ENCODE measurements at places on chromosomes 16 and 17.

- DNase-seq, result no peak
Measured at GRCh38 chr16:66457888-66458287, 30.8 kb downstream of the BEAN1 start.

- DNase-seq, result no peak
Measured at GRCh38 chr17:62696256-62696655, 68.8 kb downstream of the MRC2 start.

- DNase-seq, result no peak
Measured at GRCh38 chr16:2092256-2092620, 43.5 kb downstream of the PKD1 start.

DNA sequence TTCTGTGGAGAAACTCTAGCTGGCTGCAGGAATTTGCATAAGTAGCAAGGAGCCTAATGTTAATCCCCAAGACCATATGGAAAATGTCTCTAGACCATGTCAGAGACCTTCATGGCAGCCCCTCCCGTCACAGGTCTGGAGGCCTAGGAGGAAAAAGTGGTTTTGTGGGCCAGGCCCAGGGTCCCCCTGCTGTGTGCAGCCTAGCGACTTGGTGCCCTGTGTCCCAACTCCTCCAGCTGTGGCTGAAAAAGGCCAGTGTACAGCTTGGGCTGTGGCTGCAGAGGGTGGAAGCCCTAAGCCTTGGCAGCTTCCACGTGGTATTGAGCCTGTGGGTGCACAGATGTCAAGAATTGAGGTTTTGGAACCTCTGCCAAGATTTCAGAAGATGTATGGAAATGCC, 306.9 kb upstream of the CA10 start:
- DNase-seq, result no peak

- DNase-seq, result no peak
Measured at GRCh38 chr16:82935766-82936165, 309.0 kb downstream of the CDH13 start.

DNA sequence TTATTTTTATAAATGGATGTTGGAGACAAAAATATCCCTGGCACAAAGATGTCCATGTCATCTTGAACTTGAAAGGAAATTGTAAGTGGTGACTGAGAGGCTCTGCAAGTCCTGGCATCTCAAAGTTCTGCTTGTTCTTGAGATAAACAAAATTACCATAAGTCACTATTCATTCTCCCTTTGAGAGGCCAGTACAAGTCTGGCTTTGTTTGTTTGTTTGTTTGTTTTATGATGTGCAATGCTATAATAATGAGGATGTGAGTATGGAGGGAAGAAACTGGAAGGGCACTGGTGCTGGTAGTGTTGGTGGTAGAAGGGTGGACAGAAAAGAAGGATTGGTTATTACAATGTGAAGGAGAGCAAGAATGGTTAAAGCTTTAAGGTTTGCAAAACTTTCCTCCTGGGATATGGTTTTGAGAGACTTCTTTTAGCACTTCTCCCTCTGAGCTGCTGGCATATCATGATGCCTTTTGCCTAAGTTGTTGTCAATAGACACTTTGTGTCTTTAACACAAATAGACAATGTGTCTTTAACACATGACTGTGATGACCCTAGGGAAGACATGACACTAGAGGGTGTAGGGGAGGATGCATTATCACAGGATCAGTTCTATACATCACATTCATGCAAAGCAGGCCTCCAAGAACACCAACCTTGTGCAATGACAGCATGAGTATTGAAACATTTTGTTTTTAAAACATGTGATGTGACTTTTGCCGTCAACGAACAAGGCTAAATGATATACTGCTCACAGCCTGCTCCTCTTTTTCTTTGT, 880.5 kb upstream of the GOT2 start:
- no peak for DNase-seq

DNA sequence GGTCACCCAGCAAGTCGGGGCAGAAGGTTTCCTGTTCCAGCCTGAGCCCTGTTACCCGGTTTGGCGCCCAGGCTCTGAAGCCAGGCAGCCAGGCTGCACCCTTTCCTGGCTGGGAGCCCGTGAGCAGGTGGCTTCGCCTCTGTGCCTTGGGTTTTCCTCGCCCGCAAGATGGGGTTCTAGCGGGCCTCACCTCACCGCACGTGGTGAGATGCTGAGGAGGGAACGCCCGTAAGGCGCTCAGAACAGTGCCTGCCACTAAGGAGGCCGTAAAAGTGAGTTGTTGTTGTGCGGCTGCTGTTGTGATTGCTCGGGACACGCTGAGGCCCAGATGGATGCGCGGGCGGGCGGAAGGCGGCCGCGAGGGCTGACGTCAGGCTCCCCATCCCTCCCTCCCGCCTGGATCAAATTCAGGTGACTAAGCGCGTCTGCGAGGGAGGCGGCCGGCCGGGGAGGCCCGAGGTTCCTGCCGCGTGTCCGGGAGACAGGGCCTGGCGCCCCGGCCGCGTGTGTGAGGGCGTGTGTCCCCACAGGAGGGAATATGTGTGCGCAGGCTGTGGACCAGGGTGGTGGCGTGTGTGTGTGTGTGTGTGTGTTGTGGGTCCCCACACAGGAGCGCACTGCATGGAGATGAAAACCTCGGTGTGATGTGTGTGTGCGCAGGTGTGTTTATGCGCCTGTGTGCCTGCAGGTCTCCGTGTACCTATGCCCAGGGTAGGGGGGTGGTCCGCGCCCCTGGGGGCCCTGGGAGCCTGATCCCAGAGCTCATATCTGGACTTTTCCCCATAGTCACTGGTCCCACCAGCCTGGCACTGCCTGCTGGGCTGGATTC, 4.3 kb downstream of the CAMKK1 start:
- DNase-seq, result no peak

DNA sequence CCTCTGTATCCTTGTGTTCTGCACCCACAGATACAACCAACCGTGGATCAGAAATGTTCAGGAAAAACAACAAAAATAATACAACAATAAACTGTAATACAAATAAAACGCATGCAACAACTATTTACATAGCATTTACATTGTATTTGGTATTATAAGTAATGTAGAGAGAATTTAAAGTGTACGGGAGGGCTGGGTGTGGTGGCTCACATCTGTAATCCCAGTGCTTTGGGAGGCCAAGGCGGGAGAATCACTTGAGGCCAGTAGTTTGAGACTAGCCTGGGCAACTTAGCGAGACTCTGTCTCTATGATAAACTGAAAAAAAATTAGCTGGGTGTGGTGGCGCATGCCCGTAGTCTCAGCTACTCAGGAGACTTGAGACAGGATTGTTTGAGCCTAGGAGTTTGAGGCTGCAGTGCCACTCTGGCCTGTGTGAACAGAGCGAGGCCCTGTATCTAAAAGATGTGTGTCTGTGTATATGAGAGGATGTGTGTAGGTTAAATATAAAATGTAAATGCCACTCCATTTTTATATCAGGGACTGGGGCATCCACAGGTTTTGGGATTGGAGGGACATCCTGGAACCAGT, 13.3 kb downstream of the SEC14L1 start:
- DNase-seq, result no peak

DNA sequence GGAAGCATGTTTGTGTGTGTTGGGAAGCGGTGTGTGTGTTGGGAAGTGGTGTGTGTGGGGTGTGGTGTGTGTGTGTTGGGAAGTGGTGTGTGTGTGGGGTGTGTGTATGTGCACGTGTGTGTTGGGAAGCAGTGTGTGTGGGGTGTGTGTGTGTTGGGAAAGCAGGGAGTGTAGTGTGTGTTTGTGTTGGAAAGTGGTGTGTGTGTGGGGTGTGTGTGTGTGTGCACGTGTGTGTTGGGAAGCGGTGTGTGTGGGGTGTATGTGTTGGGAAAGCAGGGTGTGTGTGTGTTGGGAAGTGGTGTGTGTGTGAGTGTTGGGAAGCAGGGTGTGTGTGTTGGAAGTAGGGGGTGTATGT, 785 bp upstream of the NOD2 start:
- no peak for DNase-seq

GRCh38 chr17:15944759-15945526, at the start of gene ADORA2B:
ADORA2B (plus strand) TSS chr17:15945130; CDS start chr17:15945249, 119 bp downstream.
- DNase-seq, result peak; percentile 87

DNA sequence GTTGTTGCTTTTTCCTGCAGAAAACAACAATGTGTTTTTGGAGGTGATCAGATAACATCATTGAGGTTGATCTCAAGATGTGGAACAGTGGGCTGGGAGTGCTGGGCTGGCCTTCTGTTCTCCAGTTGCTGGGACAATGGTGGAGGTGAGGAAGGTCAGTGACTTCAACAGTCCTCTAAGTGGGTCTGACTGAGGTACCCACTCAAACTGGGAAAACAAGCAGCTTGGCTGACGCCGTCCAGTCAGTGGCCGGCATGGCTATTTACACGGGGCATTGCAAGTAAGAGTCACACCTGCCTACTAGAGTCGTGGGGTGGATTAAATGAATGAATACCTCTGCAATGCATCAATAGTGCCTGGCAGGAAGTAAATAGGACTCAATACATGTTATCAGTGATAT, 386.7 kb upstream of the ZFHX3 start:
- no peak for DNase-seq

DNA sequence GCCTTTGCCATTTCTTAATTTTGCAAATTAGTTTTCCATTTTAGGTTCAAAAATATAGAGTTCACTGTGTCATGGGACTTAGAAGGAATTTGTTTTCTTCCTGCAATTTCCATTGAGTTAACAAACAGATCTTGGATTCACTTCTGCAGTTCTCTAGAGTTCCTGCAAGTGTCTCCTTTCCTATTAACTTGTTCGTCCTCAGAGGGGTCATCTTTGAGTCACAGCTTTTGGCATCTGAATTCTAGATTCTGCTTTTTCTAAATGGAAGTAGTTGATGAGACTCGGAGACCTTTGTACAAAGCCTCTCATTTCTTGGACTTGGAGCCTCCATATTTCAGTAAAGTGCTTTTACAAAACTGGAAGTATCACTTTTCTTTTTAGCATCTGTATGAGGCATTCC, 323.3 kb downstream of the BCAS3 start:
- no peak for DNase-seq

DNA sequence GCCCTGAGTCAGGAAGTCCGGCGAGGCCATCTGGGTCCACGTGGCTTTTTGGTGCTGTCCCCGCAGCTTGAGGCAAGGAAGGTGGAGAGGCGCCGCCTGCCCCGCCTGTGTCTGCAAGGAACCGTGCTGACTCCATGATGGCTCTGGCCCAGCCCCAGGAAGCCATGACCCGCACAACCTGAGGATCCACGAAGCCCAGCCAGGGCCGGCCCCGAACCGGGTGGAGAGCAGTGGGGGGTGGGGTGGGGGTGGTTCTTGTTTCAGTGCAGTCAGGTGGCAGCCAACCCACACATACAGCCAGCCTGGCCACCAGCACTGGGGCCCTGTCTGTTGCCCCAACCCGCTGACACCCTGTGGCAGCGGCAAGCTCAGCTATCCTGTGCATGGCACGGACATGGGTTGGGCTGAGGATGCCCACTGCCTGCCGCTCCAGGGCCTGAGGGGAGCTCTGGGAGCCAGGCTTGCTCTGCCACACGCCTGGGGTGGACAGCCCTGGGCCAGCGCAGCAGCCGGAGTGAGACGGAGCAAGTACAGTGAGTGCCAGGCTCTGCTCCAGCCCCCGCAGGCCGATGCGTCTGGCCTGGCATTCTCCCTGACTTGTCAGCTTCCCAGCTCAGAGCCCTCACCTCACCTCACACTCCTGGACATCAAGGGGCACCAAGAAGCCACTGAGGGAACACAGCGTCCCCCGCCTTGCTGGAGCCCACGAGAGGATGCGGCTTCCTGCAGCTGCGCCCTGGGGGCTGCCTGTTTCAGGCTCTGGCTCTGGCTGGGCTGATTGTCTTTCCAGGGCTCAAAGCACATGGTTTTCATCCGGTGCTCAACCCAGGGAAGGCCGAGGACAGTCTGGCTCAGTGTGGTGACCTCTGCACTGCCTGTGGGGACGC, 68.8 kb downstream of the LMF1 start:
- no peak for DNase-seq

DNA sequence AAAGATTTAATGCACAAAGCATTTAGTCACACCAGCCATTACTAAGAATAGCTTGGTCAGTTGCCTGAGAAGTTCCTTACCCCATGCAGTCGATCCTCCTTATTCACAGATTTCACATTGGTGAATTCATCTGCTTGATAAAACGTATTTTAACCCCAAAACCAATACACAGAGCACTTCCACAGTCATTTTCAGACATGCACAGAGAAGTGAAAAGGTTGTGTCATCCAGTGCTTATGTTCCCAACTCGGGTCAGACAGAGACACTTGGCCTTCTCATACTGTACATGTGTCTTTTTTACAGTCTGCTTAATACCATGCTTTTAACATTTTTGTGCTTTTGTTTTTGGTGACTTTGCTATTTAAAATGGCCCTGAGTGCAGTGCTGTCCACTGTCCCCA, 219.7 kb downstream of the SPECC1 start:
- no peak for DNase-seq

GRCh38 chr16:25093208-25094061, 18.1 kb upstream of the LCMT1 start:
- peak; percentile 45 for DNase-seq

DNA sequence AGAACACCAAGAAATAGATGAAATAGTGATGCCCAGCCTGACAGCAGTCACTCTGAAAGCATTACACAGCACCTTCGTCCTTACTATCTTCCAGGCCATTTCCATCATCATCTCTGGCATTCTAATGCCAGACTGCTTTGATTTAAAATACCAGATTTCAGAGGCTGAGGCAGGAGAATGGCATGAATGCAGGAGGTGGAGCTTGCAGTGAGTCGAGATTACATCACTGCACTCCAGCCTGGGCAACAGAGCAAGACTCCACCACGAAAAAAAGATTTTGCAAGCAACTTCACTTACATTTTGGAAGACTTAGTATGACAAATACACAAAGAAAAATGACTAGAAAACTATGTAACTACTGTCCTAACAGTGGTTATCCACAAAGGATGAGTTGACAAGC, 244.0 kb downstream of the CPPED1 start:
- no peak for DNase-seq

DNA sequence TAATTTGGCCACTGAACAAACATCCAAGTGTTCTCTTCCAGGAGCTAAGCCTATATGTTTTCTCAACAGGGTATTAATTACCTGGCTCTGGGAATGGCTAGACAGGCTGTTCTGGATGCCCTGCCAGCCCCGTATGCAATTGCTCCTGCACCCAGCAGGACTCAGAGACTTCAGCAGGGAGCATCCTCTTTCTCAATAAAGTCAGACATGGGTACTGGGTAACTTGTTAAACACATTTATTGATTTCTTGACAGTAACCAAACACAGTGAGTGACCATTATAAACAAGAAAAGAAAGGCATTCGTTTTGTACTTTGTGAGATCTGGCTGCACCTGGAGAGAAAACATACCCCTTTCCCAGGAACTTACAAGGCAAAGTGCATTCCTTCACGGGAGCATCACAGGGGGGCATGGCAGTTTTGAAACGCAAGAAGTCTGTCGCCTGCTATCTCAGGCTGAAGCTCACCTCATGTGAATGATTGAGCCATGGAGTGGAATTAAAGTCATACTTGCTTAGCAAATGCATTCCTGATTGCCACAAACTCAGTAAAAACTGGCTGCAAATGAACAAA, 369.8 kb downstream of the UTP18 start:
- DNase-seq, result no peak

GRCh38 chr16:24876231-24876630, 30.5 kb downstream of the SLC5A11 start:
- DNase-seq, result no peak

Measured in GM13977 (cell line).